ENCODE measurements at places on chromosomes 13 and 19. TPM values are rescaled to one million over a fixed set of nuclear protein-coding genes. Genes with fewer than 3 reads are reported as not detected.

DNA sequence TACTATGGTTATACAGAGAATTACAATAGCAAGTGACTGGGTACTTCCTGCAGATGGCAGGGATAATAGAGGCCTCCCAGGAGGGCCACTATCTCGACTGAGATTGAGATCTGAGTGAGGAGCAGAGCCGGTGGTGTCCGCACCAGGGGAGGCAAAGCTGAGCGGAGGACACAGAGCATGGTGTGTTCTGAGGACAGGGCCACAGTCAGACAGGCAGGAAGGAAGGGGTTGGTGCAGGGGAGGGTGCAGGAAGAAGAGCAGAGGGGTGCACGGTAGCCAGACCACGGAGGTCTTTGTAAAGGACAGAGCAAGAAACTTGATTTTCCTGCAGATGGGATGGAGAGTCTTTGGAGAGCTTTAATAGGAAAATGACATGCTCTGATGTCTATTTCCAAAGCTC lies 152.4 kb downstream of the SHISA2 start:
- DNase-seq, result no peak

- no peak for DNase-seq
These were observed 1647.6 kb upstream of the SPRY2 start for GRCh38 chr13:81988567-81988966.

GRCh38 chr19:803099-803561 lies 5.9 kb downstream of the PTBP1 start:
- no peak for DNase-seq

GRCh38 chr13:77896977-77897376 lies 21.7 kb downstream of the EDNRB start:
- DNase-seq, result no peak

DNA sequence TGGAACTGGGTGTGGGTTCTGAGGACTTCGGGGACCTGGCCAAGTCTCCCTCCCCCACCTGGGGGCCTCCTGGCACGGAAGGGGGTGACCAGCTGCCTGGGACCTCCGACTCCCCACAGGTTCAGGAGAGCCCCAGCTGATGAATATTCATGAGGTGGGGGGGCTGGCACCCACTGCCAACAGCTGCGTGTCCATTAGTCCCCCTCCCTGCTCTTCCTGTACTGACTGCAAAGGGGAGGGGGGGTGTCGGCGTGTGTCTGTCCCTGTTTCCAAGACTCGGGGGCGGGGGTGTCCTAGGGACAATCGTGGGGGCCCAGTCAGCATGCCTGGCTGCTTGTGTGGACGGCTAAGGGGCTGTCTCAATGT lies 10.6 kb upstream of the NFIX start:
- no peak for DNase-seq

DNA sequence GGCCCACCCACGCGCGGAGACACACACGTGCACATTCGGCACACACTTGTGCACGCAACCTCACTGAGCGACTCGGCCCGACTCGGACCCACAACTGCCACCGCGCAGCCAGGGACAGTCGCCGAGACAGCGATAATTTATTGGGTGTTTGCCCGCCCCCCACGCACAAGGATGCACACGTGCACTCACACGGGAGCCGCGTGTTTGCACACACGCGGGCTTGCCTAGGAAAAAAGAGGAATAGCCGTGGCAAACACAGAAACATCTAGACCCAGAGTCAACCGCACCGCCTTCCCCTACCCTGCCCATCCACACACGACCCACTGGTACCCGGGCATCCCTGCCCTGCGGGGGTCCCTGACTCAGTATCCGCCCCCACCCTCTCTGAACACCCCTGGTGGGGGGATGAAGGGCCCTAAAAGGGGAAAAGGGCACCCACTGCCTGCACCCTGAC lies 1.1 kb upstream of the SSBP4 start:
- peak; percentile 62 for DNase-seq

DNA sequence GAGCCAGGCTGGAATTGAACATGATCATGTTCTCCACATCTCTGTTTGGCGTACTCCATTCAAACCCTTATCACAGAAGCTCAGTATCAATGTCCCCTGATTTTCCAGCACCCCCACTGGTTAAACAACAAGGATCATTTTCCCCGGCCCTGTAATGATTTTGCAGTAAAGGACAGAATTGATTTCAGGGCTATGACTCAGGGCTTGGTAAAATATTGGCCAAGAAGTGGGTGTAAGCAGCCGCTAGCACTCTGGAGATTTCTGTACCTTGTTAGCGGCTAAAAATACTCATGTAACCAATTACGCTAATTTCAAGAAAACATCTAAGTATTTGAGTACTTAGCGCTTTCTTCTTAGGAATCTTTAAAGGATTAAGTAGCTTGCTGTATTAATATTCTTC lies 69.5 kb upstream of the FNDC3A start:
- no peak for DNase-seq

DNA sequence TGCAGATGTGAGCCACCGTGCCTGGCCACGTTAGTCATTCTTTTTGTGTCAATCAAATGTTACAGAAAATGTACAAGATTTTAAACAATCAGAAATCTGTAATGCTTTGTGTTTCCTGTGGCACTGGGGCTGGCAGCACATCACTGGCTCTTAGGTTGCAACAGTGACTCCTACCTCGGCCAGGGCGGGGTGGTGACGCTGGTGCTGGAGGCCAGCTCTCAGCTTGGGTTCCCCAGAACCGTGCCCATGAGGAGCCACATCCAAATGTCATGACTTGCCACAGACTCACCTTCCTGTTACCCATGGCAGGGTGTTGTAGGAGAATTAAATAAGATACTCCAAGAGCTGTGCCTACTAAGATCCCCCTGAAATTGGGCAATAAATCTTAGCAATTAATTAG lies 161.7 kb downstream of the TEX29 start:
- DNase-seq, result no peak

DNA sequence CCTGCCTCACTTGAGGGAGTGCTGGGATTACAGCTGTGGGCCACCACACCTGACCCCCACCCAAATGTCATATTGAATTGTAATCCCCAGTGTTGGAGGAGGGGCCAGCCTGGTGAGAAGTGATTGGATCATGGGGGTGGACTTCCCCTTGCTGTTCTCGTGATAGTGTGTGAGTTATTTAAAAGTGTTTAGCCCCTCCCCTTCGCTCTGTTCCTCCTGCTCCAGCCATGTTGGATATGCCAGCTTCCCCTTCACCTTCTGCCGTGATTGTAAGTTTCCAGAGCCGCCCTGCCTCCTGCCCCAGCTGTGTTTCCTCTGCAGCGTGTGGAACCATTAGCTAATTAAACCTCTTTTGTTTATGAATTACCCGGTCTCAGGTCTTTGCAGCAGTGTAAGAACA lies 13.7 kb downstream of the CHAMP1 start:
- no peak for DNase-seq

DNA sequence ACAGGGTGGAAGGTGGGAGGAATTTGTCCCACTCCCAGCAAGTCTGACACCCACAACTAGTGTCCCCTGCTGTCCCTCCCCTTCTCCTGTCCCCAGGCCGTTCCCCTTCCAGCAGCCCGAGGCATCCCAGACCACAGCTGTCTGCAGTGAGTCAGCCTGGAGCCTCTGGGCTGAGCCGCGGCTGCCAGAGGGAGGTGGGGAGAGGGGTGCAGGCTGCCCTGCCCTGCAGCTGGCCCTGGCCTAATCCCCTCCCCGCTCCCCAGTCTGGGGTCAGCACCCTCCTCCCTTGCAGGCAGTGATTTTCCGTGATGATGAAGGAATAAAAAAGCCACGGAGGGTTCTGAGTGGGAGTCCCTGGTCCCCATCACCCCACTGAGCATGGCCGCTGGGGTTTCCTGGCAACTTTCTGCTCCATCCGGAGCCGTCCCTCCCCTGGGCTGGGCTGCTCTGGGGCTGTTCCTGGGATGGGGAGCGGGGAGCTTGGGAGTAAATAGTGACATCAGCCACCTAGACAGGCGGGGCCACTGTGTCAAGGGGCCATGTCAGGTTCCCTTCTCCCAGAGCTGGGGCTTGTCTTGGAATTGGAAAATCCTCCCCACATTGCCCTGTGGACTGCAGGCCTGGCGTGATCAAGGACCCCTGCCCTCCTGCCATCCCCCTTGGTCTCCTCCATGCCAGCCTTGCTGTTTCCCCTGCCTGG lies 16.8 kb downstream of the SPC24 start:
- peak; percentile 64 for DNase-seq

- no peak for DNase-seq
These were observed 782 bp downstream of the CYSLTR2 start for GRCh38 chr13:48654511-48654910.

- DNase-seq, result peak; percentile 84
These were observed 49.8 kb upstream of the GTF3A start for GRCh38 chr13:27374650-27375049.

- no peak for DNase-seq
These were observed 14.8 kb downstream of the CHERP start for GRCh38 chr19:16527334-16527935.

DNA sequence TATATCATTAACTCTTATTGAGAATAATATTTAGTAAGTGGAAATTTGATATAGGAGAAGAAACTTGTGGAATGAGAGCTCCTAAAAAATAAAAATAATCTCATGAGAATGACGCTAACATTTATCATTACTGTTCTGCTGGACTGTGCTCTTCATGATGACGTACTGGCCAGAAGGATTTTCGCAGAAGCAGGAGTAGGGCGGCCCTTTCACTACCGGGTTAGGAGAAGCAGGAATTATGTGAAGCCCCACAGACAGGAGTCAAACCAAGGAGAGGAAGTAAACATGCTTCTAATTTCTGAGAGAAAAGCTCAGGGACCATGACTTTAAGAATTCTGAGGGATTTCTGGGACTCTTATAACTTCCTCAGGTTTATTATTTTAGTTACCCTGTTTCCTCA lies 195.1 kb downstream of the VWA8 start:
- no peak for DNase-seq

DNA sequence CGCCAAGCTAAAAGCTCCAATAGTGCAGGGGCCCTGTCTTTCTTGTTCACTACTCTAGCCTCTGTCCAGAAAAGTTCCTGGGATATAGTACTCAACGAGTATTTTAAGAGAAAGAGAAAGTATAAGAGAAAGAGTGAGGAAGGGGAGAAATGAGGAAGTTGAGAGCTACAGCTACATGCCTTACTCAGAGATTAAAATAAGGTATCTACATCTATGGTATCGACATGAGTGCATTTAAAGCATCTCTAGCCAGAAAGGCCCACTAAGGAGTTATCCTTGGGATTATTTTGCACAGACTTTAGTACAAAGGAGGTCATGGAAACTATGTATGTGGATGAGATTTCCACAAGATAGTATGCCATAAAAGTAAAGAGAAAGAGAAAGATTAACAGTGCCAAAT lies 28.5 kb downstream of the MYCBP2 start:
- DNase-seq, result no peak

DNA sequence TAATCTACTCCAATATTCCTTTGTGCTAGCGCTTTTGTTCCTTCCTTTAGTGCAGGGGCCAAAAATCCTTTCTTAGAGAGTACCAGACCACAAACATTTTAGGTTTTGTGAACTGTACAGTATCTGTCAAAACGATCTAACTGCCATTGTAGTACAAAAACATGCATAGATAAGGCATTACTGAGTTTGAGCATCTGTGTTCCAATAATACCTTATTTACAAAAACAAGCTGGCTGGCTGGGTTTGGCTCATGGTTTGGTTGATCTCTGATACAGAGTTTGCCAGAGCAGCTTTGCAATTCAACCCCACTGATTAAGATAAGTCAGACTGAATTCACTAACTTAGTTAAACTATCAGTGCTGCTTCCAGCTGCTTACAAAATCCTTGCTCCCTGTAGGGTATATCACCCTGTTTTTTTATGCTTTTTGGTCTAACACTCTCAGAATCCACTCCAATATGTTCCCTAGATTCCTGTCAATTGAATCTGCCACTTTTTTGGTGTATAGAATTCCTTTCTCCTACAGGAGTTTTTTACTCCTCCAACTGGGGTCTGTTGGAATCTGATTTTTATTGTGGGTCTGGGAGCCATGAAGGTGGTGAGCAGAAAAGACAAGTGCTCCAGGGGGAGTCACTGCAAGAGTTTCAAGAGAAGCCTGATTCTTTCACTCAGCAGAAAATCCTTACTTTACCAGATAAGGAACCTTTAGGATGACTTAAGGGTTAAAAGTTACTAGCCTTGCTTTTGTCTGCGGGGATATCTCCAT lies 1399.4 kb downstream of the EFNB2 start:
- DNase-seq, result no peak

GRCh38 chr19:4518345-4519171 lies at the start of gene PLIN4:
Gene PLIN4, minus strand, starts transcription at chr19:4518486. Its CDS starts 214 bp downstream, at chr19:4518272.
- DNase-seq, result peak; percentile 43

- no peak for DNase-seq
These were observed 315.3 kb downstream of the MYO16 start for GRCh38 chr13:108944760-108945159.

GRCh38 chr13:64684685-64685431 lies 2545.3 kb downstream of the PCDH9 start:
- DNase-seq, result no peak

DNA sequence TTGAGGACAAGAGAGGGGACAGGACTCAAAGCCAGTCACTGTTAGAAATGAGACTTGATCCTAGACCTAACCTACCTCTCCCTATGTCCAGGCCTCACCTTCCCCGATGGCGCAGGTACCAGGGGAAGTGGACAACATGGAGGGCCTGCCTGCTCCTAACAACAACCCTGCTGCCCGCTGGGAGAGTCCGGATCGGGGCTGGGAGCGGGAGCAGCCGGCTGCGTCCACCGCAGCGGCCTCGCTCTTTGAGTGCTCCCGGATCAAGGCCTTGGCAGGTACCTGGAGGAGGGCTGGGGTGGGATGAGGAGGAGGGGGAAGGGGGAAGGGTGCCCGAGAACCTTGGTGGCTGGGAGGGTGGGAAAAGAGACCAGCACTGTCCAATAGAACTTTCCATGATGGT lies 5.7 kb downstream of the SPTBN4 start:
- DNase-seq, result no peak

DNA sequence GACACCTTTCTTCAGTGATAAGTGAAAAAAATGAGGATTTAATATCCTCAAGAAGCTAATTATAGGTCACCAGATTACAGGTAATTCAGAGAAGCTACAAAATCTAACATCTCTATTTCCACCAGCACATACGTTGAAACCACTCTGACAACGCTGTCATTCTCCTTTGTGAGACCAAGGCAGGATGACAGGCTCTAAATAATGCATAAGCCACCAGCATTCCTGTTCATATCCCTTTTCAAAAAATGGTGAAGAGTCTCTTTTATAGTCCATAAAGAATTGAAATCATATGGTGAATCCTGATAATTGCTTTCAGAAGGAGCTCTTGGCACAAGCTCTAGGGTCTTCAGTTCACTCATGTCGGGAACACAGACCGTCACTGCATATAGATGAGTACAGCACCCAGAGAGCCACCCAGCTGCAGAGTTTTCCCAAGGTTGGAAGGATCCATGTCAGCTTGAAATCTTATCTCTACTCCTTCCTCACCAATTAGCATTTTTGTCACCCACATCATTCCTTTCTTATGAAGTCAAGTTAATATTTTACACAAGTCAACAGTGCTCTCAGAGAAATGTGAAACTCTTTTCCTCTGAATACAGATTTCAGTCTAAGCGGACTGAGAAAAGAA lies 431.4 kb downstream of the TBC1D4 start:
- DNase-seq, result no peak

BEST2 gene
- 29.0 TPM for total RNA-seq

ARHGAP33 gene
- total RNA-seq, result 16.0 TPM

ZNF283 gene
- total RNA-seq, result 21.8 TPM

TEX101 gene
- total RNA-seq, result 0.35 TPM

RNF225 gene
- total RNA-seq, result not detected

ACER1 gene
- not detected for total RNA-seq

KLHL1 gene
- not detected for total RNA-seq

NDUFA7 gene
- 65.9 TPM for total RNA-seq

KLK1 gene
- 80.6 TPM for total RNA-seq

S1PR4 gene
- 0.38 TPM for total RNA-seq

WTIP gene
- total RNA-seq, result 1.5 TPM

PSG7 gene
- total RNA-seq, result not detected

KLF1 gene
- total RNA-seq, result not detected

EHD2 gene
- total RNA-seq, result 108 TPM

ZNF850 gene
- total RNA-seq, result 2.1 TPM

FREM2 gene
- 0.82 TPM for total RNA-seq

Measured in mucosa of descending colon (tissue), 3 donors.